Activated CD4-positive, alpha-beta T cell treated with anti-CD3 and anti-CD28 coated beads for 24 hours (primary cell): ENCODE measurements at places on chromosomes 1 and 21.
A peak's percentile ranks its signal among the peaks of the same experiment; 100 is the strongest.

GRCh38 chr1:152347116-152347728 lies 12.6 kb downstream of the FLG2 start:
- peak; percentile 55 for DNase-seq

GRCh38 chr1:31648641-31649357 lies 4.1 kb upstream of the PEF1 start:
- no peak for DNase-seq

- DNase-seq = no peak
Measured at GRCh38 chr1:169868978-169869377, 24.7 kb downstream of the SCYL3 start.

DNA sequence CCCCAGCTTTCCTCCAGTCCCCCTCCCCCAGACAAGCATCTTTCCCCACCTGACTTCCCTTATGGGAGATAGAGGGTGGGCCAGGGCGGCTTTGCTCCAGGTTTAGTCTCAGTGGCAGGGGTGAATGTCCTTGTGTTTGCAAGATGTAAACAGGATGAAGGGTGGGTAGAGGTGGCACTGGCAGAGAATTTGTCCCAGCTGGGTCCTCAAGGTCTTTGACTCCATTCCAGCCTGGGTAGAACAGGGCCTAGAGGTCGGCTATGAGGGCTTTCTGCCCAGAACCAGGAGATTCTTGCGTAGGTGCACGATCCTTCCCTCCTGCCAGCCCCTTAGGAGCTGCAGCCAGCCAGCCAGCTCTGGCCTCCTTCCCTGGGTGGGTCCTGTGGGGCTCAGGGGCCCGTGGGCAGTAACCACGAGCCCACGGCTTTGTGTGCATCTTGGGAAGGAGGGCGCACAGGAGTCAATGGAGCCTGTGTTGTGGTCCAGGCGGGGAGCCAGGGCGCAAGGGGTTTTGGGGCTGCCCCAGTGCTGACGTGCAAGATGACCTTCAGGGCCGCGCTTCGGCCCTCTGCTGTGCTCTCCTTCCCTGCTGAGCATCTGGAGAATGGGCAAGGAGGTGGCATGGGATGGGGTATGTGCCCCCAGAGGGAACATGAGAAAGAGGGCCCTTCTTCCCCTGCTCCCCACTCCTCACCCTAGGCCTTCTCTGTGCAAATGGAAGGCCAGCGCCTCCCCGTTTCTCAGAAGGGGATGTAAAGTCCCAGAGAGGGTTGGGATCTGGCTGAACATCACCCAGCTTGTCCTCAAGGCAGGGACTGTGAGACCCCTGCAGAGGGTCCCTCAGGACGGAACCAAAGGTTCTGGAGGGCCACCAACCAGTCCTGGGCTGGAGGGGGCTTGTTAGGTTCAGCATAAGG lies 15.7 kb downstream of the POU3F1 start:
- DNase-seq = no peak

GRCh38 chr1:7422966-7423365 lies 348.1 kb upstream of the VAMP3 start:
- no peak for DNase-seq

GRCh38 chr1:238409191-238409850 lies 518.6 kb upstream of the ZP4 start:
- no peak for DNase-seq

GRCh38 chr1:201816309-201816854 lies 12.6 kb upstream of the IPO9 start:
- no peak for DNase-seq

DNA sequence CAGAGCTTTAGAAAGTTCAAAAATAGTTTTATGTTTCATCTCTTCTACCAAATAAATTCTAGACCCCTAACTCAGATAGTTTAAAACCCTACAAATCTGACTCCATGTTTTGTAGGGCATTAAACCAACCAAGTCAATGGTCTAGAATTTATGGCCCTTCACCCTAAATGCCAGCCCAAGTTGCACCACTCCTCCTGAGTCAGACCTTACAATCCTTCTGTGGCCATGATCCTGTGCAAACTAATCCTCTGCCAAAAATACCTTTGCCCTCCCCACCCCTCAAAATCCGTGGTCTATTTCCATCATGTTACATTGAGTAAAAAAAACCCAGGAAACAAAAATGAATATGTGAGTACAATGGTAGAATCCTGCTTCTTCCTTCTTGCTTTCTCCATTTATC lies 179.3 kb downstream of the NR5A2 start:
- no peak for DNase-seq

DNA sequence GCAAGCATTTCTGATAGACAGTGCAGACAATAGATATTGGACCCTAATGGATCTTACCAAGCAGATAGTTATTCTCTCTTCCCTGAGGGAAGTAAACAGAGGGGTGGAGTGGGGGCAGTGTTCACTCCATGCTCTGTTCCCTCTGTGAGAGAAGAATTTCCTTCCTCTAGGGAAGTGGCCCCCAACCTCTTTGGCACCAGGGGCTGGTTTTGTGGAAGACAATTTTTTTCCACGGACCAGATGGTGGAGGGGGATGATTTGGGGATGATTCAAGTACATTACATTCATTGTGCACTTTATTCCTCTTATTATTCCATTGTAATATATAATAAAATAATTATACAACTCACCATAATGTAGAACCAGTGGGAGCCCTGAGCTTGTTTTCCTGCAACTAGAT lies 459.9 kb downstream of the ADGRL2 start:
- DNase-seq = no peak

DNA sequence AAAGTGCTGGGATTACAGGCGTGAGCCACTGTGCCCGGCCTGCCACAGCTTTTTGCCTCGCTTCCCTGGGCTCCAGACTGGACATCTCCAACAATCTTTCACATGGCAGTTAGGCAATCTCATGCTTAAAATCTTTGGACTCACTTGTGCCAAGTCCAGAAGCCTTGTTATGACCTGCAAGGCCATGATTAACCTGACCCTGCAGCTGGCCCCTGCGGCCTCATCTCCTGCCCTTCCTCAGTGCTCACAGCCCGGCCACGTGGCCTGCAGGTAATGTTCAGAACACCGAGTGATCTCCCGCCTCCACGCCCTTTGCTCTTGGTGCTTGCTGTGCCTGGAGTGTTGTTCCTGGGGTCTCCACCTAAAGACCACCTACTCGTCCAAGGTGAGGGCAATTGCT lies 24.9 kb downstream of the FAAH start:
- no peak for DNase-seq

GRCh38 chr1:168728473-168729404 lies at the start of gene DPT:
Gene DPT, minus strand, starts transcription at chr1:168729206. Its CDS starts 32 bp downstream, at chr1:168729174.
- DNase-seq = no peak

GRCh38 chr1:63794354-63794753 lies 20.5 kb downstream of the ROR1 start:
- no peak for DNase-seq

DNA sequence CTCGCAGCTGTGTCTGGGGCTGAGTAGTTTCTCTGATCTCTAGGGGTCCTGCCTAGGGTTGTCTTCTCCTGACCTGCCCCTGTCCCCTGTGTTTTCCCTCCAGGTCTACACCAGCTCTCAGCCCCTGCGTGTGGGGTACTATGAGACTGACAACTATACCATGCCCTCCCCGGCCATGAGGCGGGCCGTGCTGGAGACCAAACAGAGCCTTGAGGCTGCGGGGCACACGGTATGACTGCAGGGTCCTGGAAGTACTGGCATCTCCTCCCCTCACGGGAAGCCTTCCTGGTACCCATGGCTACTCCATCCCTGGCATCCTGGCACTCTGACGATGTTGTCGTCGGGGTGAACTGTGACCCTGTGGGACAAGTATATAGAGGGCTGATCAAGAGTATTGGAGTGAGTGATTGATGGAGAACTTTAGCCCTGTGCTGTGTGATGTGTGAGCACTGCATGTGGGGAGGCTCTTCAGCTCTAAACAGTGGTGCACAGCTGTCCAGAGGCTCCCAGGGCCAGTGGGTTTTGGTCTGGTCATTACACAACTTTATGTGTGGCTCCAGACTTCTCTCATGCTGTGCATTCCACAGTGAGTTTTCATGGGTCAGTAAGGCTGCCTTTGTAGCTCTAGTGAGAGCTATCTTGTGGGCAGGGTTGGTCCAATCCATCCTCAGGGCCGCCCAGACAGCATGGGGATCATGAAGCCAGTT lies 14.4 kb downstream of the FAAH start:
- no peak for DNase-seq

- DNase-seq = no peak
Measured at GRCh38 chr1:19656780-19657466, 7.8 kb upstream of the HTR6 start.

GRCh38 chr1:107139833-107140702 lies 771 bp upstream of the NTNG1 start:
- no peak for DNase-seq

- no peak for DNase-seq
Measured at GRCh38 chr1:88730132-88730675, 46.1 kb downstream of the PKN2 start.

- DNase-seq = no peak
Measured at GRCh38 chr1:152220166-152221163, 3.5 kb downstream of the HRNR start.

DNA sequence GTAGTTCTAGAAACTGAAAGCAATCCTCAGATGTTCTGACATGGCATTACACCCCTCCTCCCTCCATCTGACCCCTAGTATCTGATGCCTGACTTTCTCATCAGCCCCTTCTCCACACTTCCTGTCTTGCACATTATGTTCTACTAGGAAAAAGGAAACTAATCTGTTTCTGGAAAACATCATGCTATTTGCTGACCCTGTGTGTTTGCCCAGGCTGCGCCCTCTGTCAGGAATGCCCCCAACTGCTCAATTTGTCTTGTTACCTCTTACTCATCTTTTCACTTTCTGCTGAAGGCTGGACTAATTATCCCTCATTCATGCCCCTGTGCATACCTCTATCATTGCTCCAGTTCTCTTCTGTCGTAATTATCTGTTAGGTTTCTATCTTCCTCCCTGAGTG lies 37.5 kb upstream of the DAB1 start:
- no peak for DNase-seq

GRCh38 chr1:234733427-234733826 lies 123.4 kb upstream of the IRF2BP2 start:
- DNase-seq = no peak

GRCh38 chr21:45818904-45819285 lies 162.7 kb upstream of the COL6A1 start:
- peak; percentile 72 for DNase-seq

- no peak for DNase-seq
Measured at GRCh38 chr21:39085843-39086405, 97.3 kb downstream of the PSMG1 start.

DNA sequence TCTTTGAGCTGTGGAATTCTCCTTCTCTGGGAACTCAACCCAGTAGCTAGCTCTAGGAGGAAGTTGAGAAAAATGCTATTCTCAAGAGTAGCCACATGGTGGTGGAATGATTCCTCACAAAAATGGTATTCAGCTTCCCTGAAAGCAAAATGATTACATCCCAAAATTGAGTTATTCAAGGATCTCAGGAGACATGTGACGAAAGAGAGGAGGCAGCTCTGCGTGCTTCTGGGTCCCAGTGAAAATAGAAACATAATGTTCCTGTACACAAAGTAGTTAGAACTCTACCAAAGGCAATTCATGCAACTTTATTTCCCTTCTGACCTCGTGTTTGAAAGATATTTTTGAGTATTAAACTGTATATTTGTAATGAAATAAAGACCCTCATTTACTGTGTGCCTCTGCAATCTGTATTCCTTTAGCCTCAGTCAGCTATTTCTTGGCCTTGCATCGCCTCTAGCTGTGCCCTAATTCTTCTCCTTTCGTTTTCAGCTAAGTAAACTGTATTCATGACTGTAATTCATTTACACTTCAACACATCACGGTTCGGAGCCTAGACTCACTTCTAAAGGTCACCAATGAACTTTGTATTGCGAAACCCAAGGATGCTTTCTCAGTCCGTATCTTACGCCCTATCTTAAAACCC lies 167.3 kb downstream of the FASLG start:
- DNase-seq = no peak

GRCh38 chr1:36420409-36420808 lies 22.7 kb upstream of the LSM10 start:
- DNase-seq = no peak

GRCh38 chr1:18957136-18957521 lies 653 bp upstream of the IFFO2 start:
- DNase-seq = no peak

- DNase-seq = no peak
Measured at GRCh38 chr1:3135073-3135702, 66.2 kb downstream of the PRDM16 start.

GRCh38 chr1:150487763-150488115 lies 520 bp downstream of the TARS2 start:
- DNase-seq = no peak

- DNase-seq = no peak
Measured at GRCh38 chr1:196160066-196160795, 448.0 kb downstream of the KCNT2 start.

- DNase-seq = peak; percentile 62
Measured at GRCh38 chr1:184982002-184982954, 8.0 kb upstream of the NIBAN1 start.

DNA sequence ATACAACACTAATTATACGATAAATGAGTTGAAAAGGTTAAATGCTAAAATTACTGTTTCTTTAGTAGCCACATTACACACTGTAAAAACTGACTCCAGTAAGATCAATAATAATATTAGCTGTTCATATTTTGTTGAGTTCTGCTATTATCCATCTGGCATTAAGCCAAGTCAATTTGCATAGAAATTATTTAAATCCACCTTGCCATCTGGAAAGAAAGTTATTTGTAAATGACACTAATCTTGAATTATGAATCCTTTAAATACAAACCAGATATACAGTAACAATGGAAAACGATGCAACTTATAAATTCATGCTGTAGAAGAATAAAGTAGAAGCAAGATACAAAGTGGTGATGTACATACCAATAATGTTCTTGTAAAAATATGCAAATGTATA lies 81.4 kb upstream of the BCL10 start:
- DNase-seq = no peak

DNA sequence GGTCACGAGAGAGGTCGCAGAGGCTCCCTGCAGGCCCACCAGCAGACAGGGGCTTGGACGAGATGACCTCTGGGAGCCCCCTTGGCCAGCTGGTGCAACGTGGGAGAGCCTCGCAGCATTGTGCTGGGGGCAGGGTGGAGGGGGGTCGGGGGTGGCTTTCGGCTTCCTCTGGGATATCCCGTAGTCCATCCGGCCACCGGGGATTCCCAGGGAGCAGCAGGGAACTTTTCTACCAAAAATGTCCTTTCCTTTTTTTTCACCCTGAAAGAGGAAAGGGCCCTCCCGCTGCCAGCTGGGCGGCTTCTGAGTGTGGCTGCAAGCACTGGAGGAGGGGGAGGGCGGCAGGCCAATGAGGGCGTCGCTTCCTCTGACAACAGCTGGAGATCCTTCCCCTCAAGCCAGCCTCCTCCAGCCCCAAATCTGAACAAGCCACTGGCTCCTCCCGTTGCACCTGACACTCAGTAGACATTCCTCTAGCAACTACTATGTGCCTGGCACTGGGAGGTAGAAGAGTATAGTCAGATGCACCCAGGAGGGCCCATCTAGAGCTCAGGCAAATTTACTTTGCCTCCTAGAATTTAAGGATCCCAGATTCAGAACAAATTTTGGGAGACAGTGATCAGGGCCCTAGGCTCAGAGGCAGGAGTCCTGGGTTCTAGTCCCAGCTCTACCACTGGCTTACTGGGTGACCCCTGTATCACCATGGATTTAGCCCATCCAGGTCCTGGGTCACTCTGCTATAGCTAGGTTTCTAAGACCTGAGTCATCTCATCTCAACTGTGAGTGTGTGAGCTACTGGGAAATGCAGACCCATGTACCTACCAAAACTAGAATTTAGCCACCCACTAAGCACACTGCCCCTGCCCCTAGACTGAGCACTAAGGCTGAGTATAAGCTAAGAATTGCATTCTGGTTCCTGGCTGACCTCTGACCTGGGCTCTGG lies 2.7 kb downstream of the MOB3C start:
- DNase-seq = no peak

- no peak for DNase-seq
Measured at GRCh38 chr21:43298546-43299440, 128.1 kb downstream of the SIK1 start.
